Muscle of back (tissue), 13 donors: ENCODE measurements at places on chromosomes 6 and 20. TPM values are rescaled to one million over a fixed set of nuclear protein-coding genes. Genes with fewer than 3 reads are reported as not detected.

The C20orf141 gene
- polyA plus RNA-seq: not detected

DNA sequence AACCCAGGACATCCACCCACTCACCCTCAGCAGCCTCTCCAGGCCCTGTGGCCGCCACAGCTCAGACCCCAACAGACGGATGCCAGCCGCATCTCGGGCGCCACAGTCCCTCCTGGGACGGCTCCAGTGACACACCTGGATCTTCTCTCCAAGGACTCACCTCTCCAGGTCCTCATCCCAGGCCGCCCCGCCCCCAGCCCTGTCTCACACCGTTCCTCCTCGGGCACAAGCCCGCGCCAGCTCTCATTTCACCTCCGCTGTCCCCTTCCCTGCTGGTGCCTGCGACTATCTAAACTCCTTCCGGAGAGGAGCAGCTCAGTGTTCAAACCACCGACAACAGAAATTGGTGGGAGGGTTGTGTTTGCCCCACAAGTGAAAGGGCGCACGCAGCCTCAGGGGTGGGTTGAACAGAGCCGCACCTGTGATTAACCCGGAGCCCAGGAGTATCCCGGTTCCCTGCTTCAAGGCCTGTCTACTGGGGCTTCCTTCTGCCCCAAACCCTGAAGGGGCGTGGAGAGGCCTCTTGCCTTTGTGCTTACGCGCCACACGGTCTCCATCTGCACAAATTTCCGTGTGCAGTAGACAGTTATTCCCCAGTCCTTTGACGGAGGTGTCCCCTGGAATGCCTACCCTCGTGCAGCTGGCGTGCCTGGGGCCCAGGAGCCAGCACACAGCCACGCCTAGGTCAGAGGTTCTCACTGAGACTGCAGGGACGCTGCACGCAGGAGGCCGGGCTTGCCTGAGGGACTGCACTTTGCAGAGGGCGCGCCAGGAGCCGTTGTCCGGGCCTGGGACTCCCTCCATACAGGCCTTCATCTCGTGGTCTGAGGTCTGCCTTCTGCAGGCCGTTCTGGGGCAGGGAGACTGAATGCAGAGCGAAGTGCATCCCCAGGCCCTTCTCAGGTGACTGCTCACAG is 232.7 kb downstream of the DLL1 start:
- no peak for DNase-seq

The GNAS-AS1 gene
- 1.9 TPM for polyA plus RNA-seq

- no peak for DNase-seq
These were observed 165.4 kb downstream of the DOK5 start for GRCh38 chr20:54640800-54641199.

- no peak for DNase-seq
These were observed 232.3 kb downstream of the PRL start for GRCh38 chr6:22064558-22064957.

- no peak for DNase-seq
These were observed 622 bp upstream of the KIZ start for GRCh38 chr20:21125072-21125848.

- DNase-seq: no peak
These were observed 2.3 kb downstream of the PEDS1 start for GRCh38 chr20:50151034-50151743.

GRCh38 chr6:100307561-100307960 is 157.2 kb downstream of the SIM1 start:
- DNase-seq: no peak

DNA sequence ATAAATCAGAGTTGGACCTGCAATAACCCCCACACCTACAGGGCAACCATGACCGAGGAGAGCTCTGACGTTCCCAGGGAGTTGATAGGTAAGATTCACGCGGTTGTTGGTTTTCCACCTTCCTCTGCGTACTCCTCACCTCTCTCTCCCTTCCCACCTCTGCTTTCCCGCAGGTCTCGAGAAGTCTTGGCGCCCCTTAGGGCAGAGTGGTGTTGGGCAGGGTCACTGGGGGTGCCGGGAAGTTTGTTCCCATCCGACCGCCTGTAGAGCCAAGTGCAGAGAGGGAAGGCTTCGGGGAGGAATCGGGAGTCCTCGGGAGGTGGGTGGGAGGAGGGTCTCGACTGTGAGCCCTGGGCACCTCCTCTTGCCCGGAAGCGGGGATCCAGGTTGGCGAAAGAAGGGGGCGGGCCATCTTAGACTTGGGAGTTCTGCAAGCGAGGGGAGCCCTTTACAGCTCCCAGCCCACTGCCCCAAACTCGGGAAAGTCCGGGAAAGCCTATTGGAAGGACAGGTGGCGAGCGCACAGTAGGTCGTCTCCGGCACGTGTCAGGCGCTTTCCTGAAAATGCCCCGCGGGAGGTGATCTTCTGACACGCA is 672 bp downstream of the CARMIL1 start:
- DNase-seq: no peak

The SIRPB1 gene
- 1.8 TPM for polyA plus RNA-seq

DNA sequence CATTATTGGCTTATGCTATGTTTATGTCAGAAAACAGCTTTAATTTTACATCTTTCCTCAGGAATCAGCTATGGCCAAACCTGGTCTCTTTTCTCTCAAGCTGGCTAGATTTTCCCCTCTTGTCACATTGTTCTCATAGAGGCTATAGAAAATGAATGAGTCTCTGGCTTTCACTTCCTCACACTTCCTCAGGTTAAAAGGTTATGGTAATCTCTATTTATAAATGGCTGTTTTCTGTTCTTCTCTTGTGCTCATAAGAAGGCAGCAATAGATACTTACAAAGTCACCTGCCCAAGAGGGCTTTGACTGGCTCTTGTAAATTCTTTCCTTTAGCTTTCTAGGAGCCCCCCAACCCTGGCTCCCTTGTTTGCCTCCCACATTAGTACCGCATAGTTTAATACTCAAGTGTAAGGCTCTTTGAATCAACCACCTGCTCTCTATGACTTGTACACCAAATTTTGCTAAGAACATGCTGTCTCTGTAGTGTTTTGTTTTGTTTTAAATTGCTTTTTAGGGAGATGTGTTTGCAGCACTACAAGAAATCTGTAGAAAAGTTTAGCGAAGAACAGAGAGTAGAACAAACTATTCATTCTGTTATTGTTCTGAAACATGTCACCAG is 897.4 kb upstream of the CITED2 start:
- peak; percentile 17 for DNase-seq
